NCI-H1092 treated with DMSO at 0.1 percent for 48 hours (cell line): ENCODE measurements at places on chromosomes 4 and X.

DNA sequence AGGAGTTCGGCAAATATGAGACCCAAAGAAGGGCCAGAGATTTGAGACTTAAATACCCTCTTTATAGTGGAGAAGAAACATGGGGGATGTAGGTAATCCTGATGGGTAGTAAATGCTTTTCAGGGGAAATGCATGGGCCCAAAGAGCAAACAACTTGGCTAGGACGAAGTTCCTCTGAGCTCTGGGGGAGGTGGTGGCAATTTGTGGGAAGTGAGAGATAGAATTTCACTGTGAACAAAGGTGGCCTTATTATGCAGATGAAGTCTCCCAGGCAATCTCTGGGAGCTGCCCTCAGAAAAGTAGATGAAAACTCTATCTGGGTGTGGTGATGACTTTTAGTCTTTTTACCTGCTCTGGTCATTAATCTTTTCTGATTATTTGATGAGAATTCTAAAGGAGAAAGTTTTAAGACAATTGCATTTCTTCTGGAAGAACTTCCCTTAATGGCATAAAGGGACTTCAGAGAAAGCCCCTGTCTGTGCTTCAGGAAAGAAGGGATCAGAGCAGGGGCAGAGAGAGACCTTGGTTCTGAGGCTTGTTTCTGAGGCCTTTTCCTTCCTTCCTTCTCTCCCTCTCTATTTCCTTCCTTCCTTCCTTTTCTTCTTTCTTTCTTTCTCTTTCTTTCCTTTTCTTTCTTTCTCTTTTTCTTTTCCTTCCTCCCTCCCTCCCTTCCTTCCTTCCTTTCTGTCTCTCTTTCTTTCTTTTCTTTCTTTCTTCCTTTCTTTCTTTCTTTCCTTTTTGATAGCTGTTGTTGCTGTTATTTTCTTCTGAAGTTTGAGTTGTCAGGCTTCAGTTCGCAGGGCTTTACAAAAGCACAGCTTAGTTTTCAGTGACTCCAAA lies 37.5 kb upstream of the MAOA start:
- no peak for DNase-seq

DNA sequence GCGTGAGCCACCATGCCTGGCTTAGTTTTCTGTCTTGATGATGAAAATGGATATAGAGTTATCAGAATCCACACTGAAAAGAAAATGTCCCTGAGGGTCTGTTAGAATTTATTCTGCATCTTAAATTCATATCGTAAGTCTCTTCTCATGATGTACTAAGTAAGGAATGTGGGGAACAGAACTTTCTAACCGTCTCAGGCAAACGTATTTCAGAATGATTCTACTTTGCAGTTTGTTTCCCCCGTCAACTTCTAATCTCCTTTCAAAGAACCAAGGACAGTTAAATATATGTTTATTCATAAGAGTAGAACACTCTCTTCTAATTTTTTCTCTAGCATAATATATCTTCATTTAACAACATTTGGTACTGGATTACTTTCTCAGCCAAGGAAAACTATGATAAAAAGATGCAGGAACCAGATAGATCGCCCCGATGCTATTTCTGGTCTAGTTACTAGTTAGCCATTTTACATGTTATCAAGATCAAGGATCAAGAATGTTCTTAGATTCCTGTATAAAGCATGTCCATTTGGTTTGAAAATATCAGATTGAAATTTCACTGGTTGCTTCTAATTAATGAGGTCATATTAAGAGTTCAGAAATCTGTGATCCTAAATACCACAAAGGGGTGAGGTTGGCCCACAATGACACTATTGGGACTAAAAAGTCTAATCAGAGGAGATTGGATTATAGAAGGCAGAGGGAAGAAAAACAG lies 49.5 kb downstream of the METTL14 start:
- no peak for DNase-seq

DNA sequence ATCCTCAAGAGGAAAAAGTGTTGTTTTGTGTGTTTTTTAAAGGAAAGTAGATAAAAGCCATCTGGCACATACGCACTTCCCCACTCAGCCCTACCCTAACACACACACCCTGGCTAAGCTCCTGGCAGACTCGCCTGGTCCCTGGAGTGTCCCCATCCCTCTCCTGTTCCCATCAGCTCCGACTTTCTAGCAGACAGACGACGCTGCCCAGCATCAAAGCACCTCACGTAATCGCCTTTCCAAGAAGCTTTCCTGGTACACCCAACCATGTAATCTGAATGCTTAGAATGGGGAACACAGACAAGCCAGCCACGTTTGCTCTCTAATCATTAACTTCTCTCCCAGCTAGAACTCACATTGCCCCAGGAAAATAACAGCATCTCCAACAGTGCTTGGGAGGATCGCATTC lies 116.2 kb downstream of the AFAP1 start:
- DNase-seq = no peak

- no peak for DNase-seq
Observed at GRCh38 chrX:34563804-34564203, 93.3 kb downstream of the TMEM47 start.

DNA sequence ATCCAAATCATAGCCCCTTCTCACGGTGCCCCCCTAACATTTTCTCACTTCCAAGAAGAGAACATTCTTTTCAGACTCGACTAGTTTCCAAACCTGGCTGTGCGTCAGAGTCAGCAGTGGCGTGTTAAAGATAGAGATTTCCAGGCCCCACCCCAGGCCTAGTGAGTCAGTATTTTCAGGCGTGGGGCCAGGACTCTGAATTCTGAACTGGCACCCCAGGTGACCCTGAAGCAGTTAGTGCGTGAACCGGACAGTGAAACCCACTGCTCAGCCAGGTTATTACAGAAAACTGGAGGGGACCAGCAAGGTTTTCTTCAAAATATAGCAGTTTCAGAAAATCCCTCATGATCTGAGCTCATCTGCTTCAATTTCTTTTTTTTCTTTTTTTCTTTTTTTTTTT lies 35.0 kb upstream of the BCOR start:
- DNase-seq = no peak

GRCh38 chr4:5753766-5754528 lies 42.9 kb downstream of the EVC start:
- no peak for DNase-seq

- no peak for DNase-seq
Observed at GRCh38 chr4:158236304-158237030, 26.2 kb downstream of the TMEM144 start.

- DNase-seq = no peak
Observed at GRCh38 chr4:149398993-149399392, 416.6 kb downstream of the IQCM start.

DNA sequence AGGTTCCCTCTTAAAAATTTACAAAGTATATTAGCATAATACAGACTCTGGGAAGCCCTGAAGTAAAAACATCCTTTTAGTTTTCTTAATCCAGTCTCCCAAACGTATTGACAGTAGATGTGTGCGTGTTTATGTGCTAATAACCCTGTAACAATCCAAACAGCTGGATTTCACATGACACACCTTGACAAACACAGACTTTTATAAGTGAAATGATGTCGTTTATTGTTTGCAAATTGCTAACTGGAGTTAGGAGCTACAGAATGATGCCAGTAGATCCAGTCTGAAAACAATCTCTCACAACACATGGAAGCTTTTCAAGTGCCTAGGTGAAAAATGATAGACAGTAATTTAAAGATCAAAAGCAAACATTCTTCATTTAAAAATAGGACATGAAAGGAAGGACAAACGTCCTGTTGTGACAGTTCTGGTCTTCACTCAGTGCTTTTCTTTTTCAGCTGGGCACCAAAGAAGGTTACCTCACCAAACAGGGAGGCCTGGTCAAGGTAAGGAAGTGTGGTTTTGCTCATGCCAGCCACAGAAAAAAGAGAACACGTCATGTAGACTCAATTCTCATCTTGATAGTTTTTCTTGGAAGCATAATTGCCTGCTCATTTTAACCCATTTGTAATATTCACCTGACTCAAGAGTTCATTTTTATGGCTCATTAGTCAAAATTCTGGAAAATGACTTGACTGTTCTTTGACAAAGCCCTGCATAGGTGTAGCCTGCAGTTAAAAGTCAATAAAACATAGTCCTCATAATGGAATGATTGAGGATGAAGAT lies 32.9 kb downstream of the LAMTOR3 start:
- DNase-seq = no peak

GRCh38 chr4:12123707-12124106 lies 695.0 kb upstream of the HS3ST1 start:
- DNase-seq = no peak

- no peak for DNase-seq
Observed at GRCh38 chr4:147629783-147630730, 12.9 kb downstream of the TMEM184C start.

DNA sequence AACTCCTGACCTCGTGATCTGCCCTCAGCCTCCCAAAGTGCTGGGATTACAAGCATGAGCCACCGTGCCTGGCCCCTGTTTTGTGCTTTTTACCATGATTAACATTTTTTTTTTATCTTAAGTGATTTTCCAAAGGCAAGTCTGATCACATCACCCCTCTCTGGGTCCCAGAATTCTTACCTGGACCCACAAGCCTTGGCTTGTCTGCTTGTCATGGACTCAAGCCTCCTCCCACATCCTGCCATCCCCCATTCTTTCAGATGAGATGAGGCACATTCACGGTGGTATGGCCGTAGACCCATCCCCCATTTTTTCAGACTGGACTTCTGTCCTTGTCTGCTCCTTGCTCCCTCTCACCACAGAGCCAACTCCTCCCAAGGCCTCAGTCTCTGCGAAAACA lies 55.3 kb downstream of the APLN start:
- DNase-seq = no peak

GRCh38 chr4:107035819-107036583 lies at the start of gene DKK2:
Gene DKK2 (minus strand): TSS chr4:107036313. CDS start chr4:107035591, 722 bp downstream.
- no peak for DNase-seq

GRCh38 chr4:139633661-139634060 lies 32.0 kb upstream of the MGST2 start:
- peak; percentile 64 for DNase-seq
